Activated CD4-positive, alpha-beta memory T cell treated with anti-CD3 and anti-CD28 coated beads for 36 hours (primary cell): ENCODE measurements at places on chromosomes 13 and 19. TPM values are rescaled to one million over a fixed set of nuclear protein-coding genes. Genes with fewer than 3 reads are reported as not detected.

- no peak for DNase-seq
Measured at GRCh38 chr19:53311044-53311443, 22.5 kb upstream of the ZNF845 start.

The KRTDAP gene
- total RNA-seq, result not detected

The HIPK4 gene
- not detected for total RNA-seq

DNA sequence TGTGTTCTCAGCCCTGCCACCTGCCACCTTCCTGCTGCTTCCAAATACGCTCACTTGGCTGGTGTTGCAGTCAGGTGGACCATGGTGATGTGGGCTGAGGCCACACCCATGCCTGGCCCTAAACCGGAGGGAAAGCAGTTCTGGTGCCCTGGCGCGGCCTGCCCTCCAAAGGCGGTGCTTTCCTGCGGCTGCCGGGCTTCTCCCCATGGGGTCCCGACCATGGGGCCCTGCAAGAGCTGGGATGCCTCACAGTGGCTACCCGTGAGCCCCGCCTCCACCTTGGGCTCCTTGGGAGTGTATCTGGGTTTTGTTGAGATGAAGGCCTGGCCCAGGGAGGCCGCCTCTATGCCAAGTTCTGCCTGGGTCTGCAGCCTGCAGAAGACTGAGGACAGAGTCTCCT is 73.7 kb downstream of the ERICH6B start:
- DNase-seq, result no peak

DNA sequence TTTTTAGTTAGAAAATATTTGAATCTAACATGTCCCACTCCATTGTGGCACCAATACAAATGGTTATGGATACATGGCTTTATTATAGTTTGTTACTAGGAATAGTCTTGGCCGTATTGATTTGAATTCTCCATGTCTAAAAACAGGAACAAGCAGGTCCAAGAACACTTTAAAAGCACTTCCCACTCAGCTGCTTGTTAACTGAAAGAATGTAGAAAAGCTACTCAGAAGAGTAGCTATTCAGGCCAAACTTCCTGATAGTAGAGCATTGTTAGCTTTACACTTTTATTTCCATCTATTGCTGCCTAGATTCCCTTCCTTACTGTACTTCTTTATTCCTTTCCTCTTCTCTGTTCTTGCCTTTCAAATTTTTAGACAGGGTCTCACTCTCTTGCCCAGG is 6.9 kb downstream of the PIBF1 start:
- no peak for DNase-seq

The POSTN gene
- total RNA-seq, result not detected

The ZNF729 gene
- not detected for total RNA-seq

DNA sequence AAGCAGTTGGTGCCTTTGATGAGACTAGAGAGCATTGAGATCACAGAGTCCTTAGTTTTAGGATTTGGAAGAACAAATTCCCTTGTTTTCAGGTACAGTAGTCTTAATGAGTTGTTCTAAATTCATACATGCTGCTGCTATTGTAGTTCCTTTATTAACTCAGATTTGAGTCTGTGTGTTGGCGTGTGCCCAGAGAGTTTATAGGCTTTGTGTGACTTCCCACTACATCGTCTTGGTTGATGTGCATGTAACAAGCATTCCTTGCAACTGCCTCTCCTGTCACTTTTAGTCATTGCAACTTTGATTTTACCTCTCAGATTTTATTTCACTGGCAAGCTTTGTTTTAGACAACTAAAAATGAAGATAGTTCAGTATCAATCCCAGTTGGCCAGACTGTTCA is 135.5 kb downstream of the ZAR1L start:
- no peak for DNase-seq

DNA sequence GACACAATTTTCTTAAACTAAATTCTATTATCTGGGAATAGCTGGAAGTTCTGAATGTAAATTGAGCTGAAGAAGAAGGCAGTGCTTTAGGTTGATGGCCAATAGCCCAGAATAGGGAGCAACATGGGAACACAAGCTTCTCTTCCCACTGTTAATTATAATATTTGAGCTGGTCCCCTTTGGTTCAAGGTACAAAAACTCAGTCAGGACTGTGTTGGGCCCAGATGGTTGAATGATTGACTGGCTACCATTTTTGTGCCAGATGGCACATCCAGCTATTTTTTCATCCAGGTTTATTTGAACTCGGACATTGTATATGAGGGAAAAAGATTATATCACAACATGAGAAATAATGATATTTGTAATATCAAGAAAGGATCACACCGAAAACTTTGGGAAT is 458.9 kb downstream of the SLITRK1 start:
- DNase-seq, result no peak
